HepG2 (cell line): ENCODE measurements at places on chromosomes 12 and 14. TPM values are rescaled to one million over a fixed set of nuclear protein-coding genes. Genes with fewer than 3 reads are reported as not detected.

DNA sequence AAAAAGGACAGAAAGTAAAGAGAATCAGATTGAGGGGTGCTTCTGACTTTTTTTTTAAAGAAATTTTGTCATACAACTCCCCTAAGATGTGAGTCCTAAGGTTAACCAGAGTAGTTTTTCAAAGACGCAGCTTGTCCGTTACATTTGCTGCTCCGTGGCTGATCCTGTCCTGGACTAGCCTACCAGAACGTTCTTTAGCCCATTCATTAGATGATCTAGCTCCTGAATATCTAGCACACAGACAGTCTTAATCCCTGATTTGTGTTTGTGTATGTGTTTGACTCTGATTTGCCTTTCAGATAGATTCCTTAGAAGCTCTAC, 60.3 kb downstream of the SAMD4A start:
- H3K4me3 ChIP-seq = no peak overlapping the region
- H3K4me1 ChIP-seq = peaks cover 59% of the 10 kb centered on the region
- no peak for DNase-seq
- H3K27me3 ChIP-seq = no peaks in the 10 kb centered on the region
- no peak overlapping the region for H3K27ac ChIP-seq
- peaks cover 19% of the 10 kb centered on the region; the same call in 1 of the 3 replicates for H3K36me3 ChIP-seq

EPYC gene
- not detected in 2 replicates for polyA plus RNA-seq

DNA sequence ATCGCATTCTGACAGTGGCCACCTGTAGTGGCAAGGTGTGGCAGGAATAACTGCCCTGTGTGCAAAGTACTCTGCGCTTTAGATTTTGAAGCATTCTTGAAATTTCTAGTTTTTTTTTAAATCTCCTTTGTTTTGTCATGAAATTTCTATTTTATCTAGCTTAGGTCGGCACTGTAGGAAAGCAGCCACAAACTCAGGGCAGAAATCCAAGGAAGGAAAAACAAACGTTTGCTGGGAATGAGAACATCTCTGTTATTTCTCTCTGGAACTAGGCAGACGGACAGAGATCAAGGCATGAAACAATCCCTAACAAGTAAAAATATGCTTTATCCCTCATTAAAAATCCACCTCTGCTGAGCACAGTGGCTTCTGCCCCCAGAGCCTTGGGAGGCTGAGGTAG, 1.3 kb upstream of the NR2C1 start:
- DNase-seq = no peak
- peaks cover 38% of the 10 kb centered on the region for H3K4me1 ChIP-seq
- no peaks in the 10 kb centered on the region; the same call in 2 of the 3 replicates for H3K27me3 ChIP-seq
- H3K27ac ChIP-seq = no peak overlapping the region

DNA sequence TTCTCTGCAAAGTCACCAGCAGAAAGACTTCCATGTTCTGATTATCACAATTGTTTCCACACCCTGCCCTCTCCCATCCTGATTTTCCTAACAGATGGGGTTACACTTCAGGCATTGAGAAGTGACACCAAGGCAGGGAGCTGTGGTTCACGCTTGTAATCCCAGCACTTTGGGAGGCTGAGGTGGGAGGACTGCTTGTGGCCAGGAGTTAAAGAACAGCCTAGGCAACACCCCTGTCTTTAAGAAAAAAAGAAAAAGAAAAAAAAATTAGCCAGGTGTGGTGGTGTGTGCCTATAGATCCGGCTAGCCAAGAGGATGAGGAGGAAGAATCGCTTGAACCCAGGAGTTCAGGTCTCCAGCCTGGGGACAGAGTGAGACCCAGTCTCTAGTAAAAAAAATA, 5.2 kb downstream of the PPP1CC start:
- no peak overlapping the region for H3K27ac ChIP-seq
- peaks cover 27% of the 10 kb centered on the region for H3K36me3 ChIP-seq
- DNase-seq = no peak
- no peaks in the 10 kb centered on the region; the same call in 2 of the 3 replicates for H3K27me3 ChIP-seq

- no peak overlapping the region for H3K4me3 ChIP-seq
- H3K27ac ChIP-seq = no peak overlapping the region
- no peaks in the 10 kb centered on the region for H3K36me3 ChIP-seq
- H3K27me3 ChIP-seq = no peaks in the 10 kb centered on the region
- H3K4me1 ChIP-seq = no peaks in the 10 kb centered on the region
Observed at GRCh38 chr14:80419769-80420168, 208.5 kb upstream of the DIO2 start.

- H3K27me3 ChIP-seq = no peaks in the 10 kb centered on the region
- no peak overlapping the region for H3K4me3 ChIP-seq
- no peaks in the 10 kb centered on the region for H3K4me1 ChIP-seq
- no peaks in the 10 kb centered on the region for H3K36me3 ChIP-seq
Observed at GRCh38 chr12:84075991-84076390, 836.6 kb downstream of the SLC6A15 start.

PRPH gene
- 0.12 and 0.51 TPM in 2 replicates for polyA plus RNA-seq

GRCh38 chr12:60758224-60758623, 1162.4 kb downstream of the SLC16A7 start:
- no peaks in the 10 kb centered on the region for H3K27me3 ChIP-seq
- H3K36me3 ChIP-seq = no peaks in the 10 kb centered on the region
- H3K27ac ChIP-seq = no peak overlapping the region
- DNase-seq = no peak
- H3K4me1 ChIP-seq = no peaks in the 10 kb centered on the region
- H3K4me3 ChIP-seq = no peak overlapping the region

LTBP2 gene
- 0.41 and 0.46 TPM in 2 replicates for polyA plus RNA-seq

DNA sequence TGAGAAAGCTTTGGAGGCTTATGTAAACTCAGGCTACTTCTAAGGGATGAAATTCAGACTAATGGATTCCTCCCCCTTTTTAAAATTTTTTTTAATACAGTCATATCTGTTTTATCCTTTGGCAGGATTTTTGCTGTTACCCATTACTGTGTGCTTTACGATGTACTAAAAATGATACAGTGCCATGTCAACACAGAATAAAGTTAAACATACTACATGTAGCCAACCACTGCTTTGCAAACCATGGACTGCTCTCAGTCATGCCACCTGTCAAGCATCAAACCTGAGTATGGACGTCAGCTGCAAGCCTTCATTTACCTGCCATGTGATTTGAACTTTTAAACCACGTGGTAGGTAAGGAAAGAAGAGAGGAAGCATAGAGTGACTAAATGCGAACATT, 325.8 kb downstream of the FUT8 start:
- no peaks in the 10 kb centered on the region for H3K27me3 ChIP-seq
- DNase-seq = no peak
- no peak overlapping the region for H3K4me3 ChIP-seq

- H3K4me1 ChIP-seq = no peaks in the 10 kb centered on the region
- no peaks in the 10 kb centered on the region for H3K36me3 ChIP-seq
- DNase-seq = no peak
- no peaks in the 10 kb centered on the region for H3K27me3 ChIP-seq
- no peak overlapping the region for H3K27ac ChIP-seq
Observed at GRCh38 chr14:33777681-33778080, 173.2 kb downstream of the EGLN3 start.

RERGL gene
- polyA plus RNA-seq = not detected in 2 replicates

PDE3A gene
- 0.46 and 0.77 TPM in 2 replicates for polyA plus RNA-seq

DNA sequence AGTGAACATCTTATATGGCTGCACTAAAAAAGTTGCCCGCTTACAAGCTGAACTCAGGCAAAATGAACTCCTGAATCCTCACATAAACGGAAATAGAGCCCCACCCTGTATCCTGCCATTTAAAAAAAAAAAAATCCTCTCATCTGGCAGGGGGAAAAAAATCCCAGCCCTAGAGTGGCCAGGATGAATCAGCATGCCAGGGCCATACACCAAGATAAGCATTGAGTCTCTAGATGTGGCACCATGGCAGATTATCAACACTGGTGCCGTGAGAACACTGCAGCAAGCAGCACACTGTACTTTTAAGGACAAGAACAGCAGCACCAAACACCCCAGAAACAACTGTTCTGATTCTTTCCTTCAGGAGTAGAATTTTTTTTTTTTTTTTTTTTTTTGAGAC, 65.5 kb downstream of the RASSF3 start:
- DNase-seq = no peak
- no peaks in the 10 kb centered on the region for H3K27me3 ChIP-seq
- H3K4me3 ChIP-seq = no peak overlapping the region

IFNG-AS1 gene
- polyA plus RNA-seq = not detected in 2 replicates

EGLN3 gene
- 27.3 and 30.1 TPM in 2 replicates for polyA plus RNA-seq

DNA sequence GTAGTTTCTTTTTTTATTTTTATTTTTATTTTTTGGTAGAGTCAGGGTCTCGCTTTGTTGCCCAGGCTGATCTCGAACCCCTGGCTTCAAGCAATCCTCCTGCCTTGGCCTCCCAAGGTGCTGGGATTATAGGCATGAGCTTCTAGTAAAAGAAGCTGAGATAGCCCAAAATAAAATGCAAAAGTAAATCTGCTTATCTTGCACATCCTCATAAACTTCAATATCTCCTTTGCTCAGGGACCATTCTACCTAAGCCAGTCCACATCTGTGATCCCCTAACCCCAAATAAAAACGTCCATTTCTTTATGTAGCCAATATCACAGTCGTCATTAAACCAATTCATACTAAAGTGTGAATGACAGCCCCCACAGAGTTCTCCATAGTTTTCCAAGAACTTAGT, 36.3 kb downstream of the ATF7 start:
- H3K4me1 ChIP-seq = peaks cover 39% of the 10 kb centered on the region
- H3K27ac ChIP-seq = no peak overlapping the region
- H3K4me3 ChIP-seq = no peak overlapping the region
- H3K36me3 ChIP-seq = no peaks in the 10 kb centered on the region
- DNase-seq = no peak
